ENCODE measurements at places on chromosomes 3 and 15.
A peak's percentile ranks its signal among the peaks of the same experiment; 100 is the strongest.

DNA sequence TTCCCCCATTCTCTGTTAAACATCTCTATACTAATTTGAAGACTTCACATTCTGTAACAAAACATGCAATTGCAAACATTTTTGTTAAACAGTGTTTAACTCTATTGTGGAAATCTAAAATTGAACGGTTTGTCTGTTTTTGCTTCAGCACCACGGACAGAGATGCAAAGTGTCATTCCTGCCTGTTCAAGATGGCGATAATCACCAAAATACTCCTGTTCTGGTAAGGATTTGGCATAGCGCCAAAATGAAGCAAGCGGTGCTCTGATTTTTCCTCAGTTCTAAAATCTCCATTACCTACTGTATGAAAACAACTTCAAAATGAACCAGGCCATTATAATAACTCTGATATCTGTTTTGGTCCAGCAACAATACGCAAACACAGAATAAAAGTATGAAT lies 129.7 kb upstream of the TUSC7 start:
- no peak for DNase-seq

DNA sequence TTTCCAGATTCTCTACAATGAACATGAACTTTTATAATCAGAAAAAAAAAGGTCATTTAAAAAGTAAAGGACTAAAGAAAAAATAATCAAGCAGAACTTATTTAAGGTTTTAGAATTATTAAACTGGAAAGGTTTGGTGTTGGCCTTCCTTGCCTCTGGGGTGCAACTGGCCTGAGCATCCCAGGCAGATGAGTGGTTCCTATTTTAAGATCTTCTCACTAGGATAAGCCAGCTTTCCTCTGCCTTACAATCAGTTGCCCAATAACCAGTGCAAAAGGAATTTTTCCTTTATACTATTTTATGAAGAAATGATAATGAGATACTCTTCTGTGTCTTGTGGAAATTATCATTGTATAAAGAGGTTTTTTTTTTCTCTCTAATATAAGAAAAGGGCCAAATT lies 56.6 kb downstream of the SEC22A start:
- DNase-seq: no peak

DNA sequence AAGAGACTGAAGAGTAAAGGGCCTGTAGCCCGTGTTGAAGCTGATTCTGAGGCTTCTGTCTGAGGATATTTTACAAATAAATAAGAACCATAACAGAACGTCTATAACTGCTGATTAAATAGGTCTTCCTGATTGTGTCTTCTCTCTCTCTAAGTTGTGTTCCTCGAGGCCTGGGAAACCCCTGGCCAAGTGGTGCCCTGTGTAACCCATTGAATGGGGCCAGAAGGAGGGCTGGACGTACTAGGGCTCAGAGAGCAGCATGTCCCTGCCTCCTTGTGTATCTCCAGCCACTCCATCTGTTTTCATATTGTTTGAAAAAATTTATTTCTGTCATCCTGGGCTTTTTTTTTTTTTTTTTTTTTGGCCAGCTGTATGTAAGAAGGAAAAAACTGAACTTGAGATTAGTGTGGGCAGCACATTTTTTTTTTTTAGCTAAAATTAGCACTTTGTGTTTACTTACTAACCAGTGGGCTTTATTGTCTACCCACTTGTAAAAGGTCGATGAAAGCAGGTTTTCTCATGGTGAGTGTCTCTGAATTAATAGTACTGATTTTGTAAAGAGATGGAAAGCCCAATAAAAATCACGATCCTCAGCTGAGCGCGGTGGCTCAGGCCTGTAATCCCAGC lies 10.7 kb downstream of the DHX30 start:
- no peak for DNase-seq

DNA sequence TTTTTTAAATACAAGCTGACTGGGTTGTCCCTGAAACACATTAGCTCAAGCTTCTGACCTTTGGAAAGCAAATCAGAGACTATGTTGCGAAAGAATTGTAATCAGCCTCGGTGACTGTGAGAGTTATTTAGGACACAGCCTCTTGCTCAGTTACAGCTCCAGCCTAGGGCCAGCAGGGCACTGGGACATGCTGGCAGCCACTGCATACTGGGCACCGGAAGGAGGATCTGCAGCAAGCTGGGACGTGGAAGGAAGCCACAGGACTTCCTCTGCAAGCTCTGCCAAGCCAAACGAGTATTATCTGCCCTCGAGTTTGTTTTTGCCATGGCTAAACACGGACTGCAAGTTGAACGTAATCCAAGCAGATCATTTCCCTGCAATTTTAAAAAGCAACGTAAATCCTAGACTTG lies 24.4 kb upstream of the COPG1 start:
- peak; percentile 71 for DNase-seq

DNA sequence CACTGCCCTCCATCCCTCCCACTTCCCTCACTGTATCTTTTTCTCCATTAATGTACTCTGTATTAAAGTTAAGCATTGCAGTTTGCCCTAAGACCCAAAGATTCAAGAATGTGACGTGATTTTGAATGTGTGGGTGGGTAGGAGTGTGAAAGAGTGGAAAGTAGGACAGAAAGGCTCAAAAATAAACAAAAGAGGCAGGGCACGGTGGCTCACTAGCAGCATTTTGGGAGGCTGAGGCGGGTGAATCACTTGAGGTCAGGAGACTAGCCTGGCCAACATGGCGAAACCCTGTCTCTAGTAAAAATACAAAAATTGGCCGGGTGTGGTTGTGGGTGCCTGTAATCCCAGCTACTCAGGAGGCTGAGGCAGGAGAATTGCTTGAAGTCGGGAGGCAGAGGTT lies 18.4 kb downstream of the TFRC start:
- no peak for DNase-seq

GRCh38 chr15:41567862-41568261 lies 8.8 kb downstream of the TYRO3 start:
- DNase-seq: no peak

DNA sequence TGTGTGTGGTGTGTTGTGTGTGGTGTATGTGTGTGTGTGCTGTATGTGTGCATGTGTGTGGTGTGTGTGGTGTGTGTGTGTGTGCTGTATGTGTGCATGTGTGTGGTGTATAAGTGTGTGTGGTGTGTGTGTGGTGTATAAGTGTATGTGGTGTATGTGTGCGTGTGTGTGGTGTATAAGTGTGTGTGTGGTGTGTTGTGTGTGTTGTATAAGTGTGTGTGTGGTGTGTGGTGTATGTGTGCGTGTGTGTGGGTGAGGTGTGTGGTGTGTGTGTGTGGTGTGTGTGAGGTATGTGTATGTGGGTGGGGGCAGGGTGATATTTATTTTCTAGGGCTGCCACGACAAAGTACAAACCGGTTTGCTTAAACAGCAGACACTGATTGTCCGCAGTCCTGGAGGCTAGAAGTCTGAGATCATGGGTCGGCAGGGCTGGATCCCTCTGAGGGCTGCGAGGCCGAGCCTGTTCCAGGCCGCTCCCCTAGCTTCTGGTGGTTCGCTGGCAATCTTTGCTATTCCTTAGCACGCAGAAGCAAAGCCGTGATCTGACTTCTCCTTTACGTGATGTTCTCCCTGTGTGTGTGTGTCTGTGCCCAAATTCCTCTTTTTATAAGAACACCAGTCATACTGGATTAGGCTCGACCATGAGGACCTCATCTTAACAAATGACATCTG lies 160.2 kb downstream of the XXYLT1 start:
- DNase-seq: no peak

- DNase-seq: no peak
These were observed 80.4 kb upstream of the ZBTB20 start for GRCh38 chr3:115227461-115227860.

DNA sequence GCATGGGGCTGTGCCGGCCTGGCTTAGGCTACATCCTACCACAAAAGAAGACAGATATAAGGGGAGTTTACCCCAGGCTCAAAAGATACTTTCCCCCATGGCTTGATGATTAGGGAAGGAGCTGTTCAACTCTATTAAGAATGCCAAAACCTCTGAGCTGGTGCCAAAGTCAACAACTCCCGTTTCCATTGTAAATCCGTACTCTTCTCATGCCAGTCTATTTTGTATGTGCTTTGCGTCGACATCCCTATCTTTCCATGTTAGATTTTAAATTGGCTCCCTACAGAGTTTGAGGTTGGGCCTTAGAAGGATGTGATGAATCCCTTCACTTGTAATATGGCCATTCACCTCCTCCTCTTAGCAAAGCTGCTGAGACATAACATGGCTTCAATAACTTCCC lies 46.9 kb downstream of the RLBP1 start:
- DNase-seq: peak; percentile 50

DNA sequence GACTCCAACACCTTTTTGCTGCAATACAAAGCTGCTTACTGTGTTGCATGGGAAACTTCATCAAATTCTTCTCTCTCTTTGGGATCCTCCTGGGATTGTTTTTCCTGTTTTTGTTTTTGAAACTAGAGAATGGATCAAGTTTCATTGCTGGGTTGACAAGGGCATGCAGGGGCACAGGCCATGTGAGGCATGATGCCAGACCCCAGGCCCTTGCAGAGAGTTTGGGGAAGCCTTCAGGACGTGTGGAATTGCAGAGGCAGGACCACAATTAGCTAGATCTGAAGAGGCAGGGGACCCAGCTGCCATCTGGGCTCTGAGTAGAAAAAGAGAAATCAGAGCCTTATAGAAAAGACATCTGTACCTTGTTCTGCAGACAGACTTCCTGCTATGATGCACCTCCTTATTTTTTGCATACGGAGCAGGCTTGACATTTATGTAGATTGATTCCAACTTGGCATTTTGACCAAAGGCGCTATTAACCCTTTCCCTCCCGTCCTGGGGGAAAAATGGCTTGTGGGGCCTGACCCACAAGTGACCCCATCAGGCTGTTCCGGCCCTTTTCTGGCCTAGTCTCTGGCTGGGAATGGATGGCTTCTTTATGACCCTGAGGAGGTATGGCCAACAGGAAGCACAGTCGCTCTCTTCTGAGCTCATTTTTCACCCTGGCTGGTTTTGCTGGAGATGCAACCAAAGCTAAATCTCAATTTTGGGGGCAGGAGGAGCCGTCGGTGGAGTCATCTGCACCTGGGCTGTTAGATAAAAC lies 44.3 kb upstream of the CHRNB4 start:
- DNase-seq: no peak

- DNase-seq: no peak
These were observed 52.1 kb upstream of the IL12A start for GRCh38 chr3:159936541-159936940.

- no peak for DNase-seq
These were observed 90.1 kb downstream of the PCSK6 start for GRCh38 chr15:101399431-101399830.

GRCh38 chr3:149599236-149599635 lies 58.6 kb downstream of the WWTR1 start:
- DNase-seq: peak; percentile 97

- peak; percentile 83 for DNase-seq
These were observed 20.8 kb upstream of the APH1B start for GRCh38 chr15:63256433-63257274.

DNA sequence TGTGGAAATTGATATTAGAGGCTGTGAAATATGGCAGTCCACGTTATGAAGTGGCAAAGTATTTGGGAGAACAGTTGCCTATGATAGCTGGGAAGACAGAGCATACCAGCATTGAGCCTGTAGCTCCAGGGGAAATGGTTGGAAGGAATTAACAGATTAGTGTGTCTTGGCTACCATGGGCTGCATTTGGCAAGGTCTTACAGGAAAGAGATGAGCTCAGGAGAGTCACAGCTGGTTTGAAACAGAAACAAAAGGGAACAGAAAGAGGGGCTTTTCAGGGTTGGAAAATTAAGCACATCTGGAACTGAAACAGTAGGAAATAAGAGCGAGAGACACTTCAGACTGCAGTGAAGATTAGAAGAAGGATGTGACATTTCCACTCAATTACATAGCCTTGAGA lies 141.7 kb downstream of the FBLN2 start:
- DNase-seq: no peak

GRCh38 chr15:69893863-69894262 lies 203.9 kb downstream of the TLE3 start:
- DNase-seq: no peak

DNA sequence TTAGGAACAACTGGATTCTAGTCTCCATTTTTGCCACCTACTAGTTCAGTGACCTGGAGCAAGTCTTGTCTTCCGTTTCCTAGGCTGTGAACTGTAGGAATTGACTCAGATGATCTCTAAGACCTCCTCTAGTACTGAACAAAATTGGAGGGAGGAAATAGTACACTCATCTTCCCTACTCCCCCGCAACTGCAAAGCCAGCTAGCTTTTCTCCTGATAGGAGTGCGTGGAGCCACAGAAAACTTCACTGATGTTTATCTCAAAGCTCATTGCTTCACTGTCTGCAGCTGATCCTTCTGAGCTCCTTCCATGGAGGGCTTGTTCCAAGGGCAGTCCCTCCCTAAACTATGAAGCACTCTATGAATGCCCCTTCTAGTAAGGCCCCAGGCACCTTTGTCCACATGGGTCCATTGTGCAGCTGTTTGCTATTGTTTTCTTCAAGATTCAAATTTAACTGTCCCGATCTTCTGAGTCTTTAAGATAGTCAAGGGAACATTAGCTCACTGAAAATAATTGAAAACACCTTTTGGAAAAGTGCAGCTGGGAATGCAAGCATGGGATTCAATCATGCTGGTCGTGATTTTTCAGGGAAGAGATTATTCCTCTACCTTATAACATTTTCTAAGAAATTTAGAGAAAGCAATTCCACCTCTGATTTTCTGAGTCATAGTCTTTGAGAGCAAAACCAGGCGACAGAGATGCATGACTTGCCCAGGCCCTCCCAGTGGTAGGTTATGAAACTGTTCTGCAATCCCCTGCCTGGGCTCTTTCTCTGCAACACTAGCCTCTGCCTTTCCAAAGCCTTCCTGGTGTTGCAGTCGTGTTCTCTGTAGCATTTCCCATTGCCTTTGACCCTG lies 24.3 kb downstream of the FILIP1L start:
- no peak for DNase-seq

Data from endothelial cell of umbilical vein (primary cell).